ENCODE measurements at places on chromosomes 3 and 15.

DNA sequence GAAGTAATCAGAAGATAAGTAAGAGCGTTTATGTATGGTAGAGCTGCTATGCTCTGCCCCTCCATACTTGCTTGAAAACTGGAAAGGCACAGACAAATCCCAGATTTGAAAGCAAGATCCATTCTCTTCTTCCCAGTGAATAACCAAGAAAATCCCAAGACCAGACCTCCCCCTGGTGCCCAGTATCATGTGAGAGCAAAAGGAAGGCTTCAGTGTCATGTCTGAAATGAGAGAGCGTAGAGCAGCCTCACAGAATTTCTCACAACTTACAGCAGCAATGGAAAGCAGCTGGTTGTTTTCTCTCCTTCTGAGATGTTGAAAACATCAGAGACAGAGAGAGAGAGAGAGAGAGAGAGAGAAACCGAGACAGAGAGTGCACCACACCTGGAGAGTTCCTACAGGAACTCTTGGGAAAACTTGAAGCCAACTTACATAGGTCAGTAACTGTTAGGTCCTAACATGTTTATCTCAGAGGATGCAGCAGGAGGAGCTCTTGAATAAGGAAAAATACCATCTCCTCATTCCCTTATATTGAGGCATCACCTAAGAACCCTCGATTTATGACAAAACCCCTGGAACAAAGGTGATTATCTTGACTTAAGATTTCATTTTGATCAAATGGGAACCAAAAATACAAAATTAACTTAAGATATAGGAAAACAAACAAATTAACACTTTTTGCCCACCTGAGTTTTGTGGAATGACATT is 273.3 kb downstream of the NSUN3 start:
- DNase-seq, result no peak

DNA sequence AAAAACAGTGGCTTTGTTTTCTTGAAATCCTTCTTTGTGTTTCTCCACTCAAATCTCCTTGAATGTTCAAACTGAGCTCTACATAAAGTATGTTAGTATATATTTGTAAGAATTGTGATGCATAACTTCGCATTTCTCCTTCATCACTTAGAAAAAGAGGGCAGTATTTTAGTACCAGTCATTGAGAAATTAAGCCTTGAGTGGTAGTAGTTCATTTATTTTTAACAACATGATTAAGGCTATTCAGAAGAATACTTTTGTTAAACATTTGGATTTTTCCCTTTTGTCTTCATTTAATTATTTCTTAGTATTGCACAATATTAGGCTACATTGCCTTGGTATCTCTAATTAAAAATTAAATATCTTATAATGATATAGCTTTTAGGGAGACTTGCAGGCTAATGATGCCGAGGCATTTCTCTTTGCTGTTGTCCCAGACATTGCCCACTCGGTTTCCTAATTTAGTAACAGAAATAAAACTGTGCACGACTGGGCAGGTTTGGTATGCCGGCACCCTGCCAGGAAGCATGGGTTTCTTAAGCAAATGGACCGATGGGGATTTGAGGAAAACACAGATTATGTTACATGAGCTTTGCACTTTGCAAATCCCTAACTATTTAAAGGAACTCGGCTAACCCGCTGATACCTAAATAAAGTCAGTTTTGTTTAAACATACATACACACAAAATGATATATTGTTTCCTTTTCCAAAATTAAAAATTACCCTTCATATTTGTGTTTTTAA is 54.7 kb downstream of the LRRC28 start:
- no peak for DNase-seq

GRCh38 chr15:47516972-47517371 is 200.3 kb upstream of the SEMA6D start:
- no peak for DNase-seq

DNA sequence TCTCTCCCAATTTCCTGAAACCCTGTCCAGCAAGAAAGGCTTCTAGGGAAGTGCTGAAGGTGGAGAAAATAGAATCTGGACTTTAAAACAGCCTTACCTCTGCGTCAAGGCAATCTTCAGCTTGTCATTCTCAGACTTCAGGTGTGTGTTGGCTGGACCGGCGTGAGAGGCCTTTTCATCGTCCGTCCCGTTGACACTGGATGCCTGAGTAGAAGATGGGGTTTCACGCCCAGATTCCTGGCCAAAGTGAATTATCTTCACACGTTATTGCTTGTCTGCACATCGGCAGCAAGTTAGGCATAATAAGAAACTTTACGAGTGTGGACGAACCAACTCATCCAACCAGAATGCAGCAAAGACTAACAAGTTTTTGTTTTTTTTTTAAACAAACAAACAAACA is 49.5 kb downstream of the WHAMM start:
- no peak for DNase-seq

GRCh38 chr3:119400466-119400865 is 62.9 kb downstream of the TMEM39A start:
- DNase-seq, result no peak

DNA sequence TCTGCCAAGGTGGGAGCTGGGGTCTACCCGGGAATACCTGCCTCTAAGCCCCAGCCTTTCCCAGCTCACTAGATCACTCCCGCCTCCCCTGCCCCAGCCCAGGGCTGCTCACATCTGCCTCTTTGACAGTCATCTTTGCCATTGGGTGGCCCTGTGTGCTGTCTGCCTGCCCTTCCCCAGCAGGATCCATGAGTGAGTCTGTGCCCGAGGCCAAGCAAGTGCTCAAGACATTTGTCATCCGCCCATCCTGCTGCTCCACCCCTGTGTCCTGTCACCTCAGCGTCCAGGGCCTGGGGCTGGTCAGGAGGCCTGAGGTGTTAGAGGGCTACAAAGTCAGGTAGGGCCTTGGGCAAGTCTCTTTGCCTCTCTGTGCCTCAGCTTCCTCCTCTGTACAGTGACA is 89.4 kb downstream of the LSM3 start:
- DNase-seq, result no peak

DNA sequence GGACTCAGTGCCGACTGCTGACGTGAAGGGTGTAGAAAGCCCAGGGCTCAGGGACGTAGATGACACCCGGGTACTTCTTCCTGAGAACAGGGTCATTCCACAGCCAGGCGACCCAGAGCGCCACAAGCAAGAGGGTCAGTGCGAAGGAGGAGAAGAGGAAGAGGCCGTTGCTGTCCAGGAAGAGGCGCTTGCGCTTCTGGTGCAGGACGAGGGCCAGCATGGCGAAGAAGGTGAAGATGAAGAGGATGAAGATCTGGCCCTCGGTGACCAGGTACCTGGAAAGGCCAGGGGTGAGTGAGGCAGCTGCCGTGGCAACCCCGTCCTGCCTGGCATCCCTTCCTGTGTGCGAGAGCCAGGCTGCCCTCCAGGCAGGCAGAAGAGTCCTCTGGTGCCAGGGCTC is 3.0 kb upstream of the CALML4 start:
- DNase-seq, result no peak

- no peak for DNase-seq
These were observed 478.4 kb upstream of the CFAP20DC start for GRCh38 chr3:59528251-59528650.

DNA sequence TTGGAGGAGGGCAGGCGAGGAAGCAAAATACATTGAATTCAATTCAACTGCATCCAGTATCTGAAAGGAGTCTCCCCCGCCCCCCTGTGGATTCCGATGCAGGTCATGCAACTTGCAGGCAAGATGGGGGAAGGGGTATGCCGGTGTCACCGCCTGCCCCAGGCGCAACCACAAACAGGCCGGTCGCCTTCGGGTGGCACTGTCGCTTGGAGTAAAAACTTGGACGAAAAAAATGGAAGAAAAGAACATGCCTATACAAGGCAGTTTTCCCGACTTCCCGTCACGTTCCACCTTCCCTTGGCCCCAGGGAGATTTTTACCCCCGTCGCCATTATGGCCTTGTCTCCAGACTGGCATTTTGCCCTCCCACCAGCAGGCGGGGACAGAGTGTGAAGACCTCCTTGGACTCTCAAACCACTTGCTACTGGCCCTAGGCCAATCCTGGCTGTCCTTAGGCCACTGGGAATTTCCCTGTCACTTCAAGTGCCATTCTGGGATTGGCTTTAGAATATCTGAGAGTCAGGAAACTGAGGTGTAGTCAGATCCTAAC is 1.6 kb upstream of the NTRK3 start:
- no peak for DNase-seq

DNA sequence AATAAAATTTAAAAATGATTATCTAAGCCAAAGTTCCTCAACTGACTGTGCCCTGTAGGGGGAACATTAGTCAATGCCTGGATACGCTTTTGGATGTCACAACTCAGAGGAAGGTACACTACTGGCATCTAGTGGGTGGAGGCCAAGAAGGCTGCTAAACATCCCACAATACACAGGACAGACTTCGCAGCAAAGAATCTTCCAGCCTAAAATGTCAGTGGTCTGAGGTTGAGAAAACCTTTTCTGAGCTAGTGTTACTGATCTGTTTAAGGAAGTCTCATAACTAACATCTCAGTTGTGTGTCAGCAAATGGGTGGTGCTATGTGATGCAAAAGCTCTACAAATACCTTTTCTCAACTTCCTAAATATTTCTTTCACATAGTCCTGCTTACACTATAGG is 20.9 kb upstream of the LDHAL6B start:
- DNase-seq, result no peak

- no peak for DNase-seq
These were observed 33.1 kb upstream of the UBE2Q2 start for GRCh38 chr15:75809986-75810750.

DNA sequence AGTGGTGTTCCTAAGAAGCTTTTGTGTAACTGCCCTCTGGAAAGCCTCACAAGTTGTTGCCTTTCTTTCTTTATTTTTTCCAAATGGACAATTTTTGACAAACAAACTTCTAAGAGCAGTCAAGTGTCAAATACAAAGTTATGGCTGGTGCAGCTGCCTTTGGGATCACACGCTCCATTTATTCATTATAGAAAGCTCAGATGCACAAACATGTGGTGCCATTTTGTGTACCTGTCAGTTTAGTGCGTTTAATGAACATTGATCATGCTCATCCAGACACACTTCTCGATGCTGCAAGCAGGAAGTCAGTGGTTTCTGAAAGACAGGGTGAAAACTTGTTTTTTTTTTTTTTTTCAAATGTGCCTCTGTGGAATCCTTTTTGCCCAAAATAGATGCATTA is 324.5 kb downstream of the CNTN4 start:
- DNase-seq, result no peak

- DNase-seq, result no peak
These were observed 9.1 kb upstream of the DAZL start for GRCh38 chr3:16614033-16615031.

GRCh38 chr3:126417981-126418530 is 23.3 kb downstream of the CFAP100 start:
- no peak for DNase-seq

DNA sequence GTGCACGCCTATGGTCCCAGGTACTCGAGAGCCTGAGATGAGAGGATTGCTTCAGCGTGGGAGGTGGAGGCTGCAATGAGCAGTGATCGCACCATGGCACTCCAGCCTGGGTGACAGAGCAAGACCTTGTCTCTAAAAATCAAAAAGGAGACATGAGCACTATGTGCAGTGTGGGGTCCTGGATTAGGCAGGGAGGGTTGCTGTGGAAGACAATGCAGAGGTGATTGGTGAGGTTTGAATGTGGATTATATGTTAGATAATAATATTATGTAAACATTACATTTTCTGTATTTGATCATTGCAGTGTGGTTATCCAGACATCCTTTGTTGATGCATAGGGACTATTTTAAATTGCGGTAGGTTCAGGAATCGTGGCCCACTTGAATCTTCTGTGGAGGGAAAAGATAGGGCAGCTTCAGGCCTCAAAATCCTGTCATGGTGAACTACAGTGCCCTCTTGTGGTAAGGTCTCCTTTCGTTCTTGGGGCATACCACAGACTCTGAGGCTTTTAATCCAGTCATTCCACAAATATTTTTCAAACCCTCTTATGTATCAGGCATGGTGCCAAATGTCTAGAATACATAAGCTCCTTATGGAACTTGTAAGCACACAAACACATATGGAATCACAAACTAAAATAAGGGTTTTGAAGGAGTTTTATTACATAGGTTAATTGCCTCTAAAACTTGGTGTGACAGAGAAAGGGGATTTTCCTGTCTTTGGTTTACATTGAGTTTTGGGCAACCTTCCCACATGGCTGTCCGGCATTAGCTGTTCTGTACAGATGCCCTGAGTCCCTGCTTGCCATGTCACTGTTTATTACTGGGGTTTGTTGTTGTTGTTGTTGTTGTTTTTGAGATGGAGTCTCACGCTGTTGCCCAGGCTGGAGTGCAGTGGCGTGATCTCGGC is 37.7 kb downstream of the GPD1L start:
- no peak for DNase-seq

GRCh38 chr3:127819086-127819485 is 3.2 kb downstream of the MGLL start:
- DNase-seq, result no peak

DNA sequence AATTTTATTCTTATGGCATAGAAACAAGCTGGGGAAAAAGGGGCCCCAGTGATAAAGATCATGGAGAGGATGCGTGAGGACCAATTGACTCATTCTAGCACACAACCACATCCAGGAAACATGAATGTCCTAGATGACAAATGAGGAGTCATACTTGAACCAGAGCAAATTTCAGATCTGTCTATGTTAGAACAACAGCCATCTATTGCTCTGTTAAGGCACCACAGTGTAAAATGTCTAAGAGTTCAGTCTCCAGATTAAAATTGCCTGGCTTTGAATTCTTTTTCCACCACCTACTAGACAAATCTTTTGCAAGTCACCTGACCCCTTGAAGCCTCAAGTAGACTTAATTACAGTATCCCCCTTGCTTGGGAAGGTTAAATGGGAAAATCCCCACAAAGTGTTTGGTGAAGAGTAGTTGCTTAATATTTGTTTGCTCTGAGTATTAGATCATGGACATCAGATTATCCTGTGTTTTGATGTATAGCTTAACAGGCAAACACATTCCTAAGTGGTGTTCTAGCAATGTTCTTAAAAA is 258.7 kb upstream of the TGFBR2 start:
- DNase-seq, result no peak

- DNase-seq, result no peak
These were observed 125.4 kb downstream of the XXYLT1 start for GRCh38 chr3:195145579-195145978.

GRCh38 chr3:129045675-129046036 is 14.9 kb upstream of the GP9 start:
- no peak for DNase-seq

DNA sequence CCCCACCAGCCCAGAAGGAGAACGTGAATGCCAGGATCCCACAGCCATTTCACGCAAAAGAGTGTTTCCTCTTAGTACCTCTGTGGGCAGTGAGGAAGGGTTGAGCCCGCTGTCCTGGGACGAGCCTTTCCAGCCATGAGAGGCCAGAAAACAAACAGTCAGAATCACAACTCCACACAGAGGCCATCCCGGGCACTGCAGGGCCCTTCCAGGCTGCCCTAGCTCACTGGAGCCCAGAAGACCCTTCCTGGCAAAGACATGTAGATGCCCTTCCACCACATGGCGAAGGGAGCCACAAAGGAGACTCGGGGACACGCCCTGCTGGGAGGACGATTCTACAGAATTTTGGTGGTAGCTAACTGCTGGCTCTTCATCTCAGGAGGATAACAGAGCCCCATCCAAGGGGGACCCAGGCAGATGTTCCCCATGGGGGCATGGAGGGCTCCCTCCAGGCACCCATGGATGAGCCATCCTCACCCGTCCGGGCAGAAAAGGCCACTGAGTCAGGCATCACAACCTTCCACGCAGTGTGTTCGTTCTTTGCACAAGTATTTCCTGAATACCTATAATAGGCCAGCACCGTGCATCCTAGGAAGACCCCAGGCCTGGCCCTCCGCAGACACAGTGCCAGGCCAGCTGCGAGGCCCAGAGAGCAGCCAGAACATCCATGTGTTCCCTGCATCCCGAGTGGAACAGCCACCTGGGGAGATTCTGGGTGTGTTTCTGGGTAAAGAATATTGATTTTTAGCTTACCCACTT is 47.2 kb downstream of the SLC12A8 start:
- no peak for DNase-seq
